ENCODE measurements at places on chromosomes 4 and X. TPM values are rescaled to one million over a fixed set of nuclear protein-coding genes. Genes with fewer than 3 reads are reported as not detected.

ARHGAP4 gene
- total RNA-seq, result 2.7 TPM

IBSP gene
- not detected for total RNA-seq

VEGFC gene
- total RNA-seq, result 27.3 TPM

PABPC4L gene
- total RNA-seq, result 1.6 TPM

DNAAF6 gene
- total RNA-seq, result not detected

TRIML2 gene
- not detected for total RNA-seq

FGA gene
- not detected for total RNA-seq

CASP6 gene
- total RNA-seq, result 25.2 TPM

F11 gene
- not detected for total RNA-seq

FDCSP gene
- total RNA-seq, result not detected

GPRASP1 gene
- total RNA-seq, result 6.2 TPM

TCEANC gene
- 1.8 TPM for total RNA-seq

TRIM60 gene
- not detected for total RNA-seq

FRAS1 gene
- total RNA-seq, result 6.4 TPM

TRIML1 gene
- not detected for total RNA-seq

CYTL1 gene
- 0.15 TPM for total RNA-seq

P2RY10 gene
- not detected for total RNA-seq

ABLIM2 gene
- 0.12 TPM for total RNA-seq

GPR34 gene
- not detected for total RNA-seq

XPNPEP2 gene
- not detected for total RNA-seq

FAAH2 gene
- not detected for total RNA-seq

RBM46 gene
- not detected for total RNA-seq

CITED1 gene
- total RNA-seq, result 0.23 TPM

BBS7 gene
- total RNA-seq, result 26.7 TPM

Data from smooth muscle cell of the coronary artery (primary cell).